ENCODE measurements at places on chromosomes 11 and 22.

DNA sequence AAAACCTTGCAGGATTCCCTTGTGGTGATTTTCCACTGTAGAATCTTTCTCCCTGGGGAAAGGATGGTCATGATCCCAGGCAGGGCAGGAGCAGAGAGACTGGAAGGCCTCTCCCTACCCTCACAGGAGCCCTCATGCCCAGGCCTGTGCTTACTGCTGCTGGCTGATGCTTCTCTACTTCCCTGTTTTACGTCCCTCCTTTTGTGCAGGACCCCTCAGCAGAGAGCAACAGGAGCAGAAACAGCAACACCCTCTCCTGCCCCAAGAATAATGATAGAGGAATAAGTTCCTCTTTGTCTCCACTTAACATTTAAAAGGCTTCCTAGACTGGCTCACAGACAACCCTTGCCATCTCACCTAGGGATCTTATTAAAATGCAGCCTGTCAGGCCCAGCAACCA lies 3.6 kb downstream of the ISX start:
- no peak for DNase-seq

DNA sequence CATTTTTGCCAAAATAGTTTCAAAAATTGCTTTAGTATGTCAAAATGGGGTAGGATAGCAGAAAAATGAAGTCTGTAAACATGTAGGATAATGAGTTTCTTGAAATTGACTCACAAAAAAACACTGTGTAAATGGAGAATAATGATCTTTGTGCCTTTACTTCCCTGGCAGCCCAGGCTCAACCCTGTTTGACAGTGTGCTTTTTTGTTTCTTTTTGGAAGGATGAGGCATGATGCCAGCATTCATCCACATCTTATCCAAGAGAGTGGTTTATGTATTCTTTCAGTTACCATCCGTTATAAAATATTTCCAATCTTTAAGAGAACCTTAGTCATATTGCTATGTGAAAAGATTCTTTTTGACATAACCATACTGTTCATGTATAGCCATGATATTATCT lies 70.6 kb downstream of the ARHGAP42 start:
- no peak for DNase-seq

- no peak for DNase-seq
These were observed 18.0 kb upstream of the RAB38 start for GRCh38 chr11:88193278-88193677.

GRCh38 chr11:1667121-1667850 lies 29.7 kb upstream of the KRTAP5-6 start:
- DNase-seq = no peak

DNA sequence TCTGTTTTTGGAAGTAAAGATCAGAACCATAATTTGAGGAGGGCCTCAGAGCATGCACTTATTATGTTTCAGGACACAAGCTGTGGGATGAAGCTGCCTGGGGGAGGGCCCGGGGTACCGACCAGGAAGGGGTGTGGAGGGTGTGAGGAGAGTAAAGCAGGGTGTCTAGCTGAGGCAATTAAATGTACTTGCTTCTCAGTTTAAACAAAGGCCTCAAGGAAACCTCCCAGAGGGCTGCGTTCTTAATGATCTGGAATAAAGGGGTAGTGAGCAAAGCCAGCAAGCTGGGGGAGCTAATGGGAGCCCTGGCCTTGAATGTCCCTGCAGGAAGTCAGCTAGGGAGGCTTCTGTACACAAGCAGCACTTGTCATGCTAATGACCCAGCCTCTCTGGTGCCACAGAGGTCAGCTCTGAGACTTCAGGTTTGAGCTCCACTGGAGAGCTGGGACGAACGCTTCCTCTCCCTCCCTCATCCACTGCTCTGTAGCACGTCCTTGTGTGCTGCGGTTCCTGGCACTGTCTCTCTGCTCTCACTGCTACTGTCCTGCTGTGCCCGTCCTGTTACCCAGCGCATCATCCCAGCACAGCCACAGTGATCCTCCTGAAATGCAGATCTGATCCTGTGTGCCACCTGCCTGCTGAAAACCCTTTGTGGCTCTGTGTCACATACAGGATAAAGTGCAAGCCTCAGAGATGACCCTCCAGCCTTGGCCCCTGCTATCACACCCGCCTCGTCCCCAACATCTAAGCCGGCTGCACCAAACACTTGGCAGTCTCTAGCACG lies 159.7 kb downstream of the DBX1 start:
- DNase-seq = no peak

DNA sequence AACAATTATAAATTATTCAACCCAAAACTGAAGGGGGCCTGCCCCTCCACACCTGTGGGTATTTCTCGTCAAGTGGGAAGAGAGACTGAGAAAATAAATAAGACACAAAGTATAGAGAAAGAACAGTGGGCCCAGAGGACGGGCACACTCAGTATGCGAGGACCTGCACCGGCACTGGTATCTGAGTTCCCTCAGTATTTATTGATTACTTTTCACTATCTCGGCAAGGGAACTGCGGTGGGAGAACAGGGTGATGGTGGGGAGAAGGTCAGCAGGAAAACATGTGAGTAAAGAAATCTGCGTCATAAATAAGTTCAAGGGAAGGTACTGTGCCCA lies 3.2 kb downstream of the C11orf54 start:
- DNase-seq = no peak

DNA sequence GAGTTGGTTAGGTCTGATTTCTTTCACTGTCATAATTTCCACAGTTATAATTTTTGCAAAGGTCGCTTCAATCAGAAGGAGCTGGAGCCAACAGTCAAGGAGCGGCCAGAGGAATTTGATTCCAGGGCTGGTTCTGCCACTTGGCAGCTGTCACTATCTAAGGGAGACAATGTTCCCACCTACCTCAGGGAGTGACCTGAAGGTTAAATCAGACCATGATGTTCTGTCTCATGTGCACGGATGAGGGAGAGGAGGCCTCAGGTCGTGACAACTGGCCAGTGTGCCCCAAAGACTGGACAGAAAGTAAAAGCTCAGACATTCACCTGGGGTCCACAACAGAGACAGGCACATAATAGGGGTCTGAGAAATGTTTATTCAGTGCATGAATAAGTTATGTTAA lies 7.6 kb downstream of the MRGPRD start:
- no peak for DNase-seq

GRCh38 chr22:26690654-26691376 lies 33.4 kb downstream of the MIAT start:
- no peak for DNase-seq

DNA sequence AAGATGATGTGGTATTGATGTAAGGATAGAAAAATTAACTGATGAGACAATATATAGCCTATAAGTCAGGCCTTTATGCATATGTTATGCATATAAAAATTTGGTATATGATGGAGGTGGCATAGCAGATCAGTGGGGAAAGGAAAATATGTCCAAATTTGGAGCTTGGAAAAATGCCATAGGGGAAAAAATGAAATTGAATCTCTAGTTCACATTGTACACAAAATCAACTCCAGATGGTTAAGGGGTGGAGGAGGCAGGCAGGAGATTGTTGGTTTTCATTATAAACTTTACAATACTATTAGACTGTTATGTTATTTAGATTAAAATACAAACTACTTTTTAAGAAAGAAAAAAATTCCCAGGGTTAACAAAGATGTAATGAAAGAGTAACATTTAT lies 15.1 kb upstream of the CD3E start:
- DNase-seq = no peak

GRCh38 chr22:28801845-28802594 lies 1.7 kb upstream of the XBP1 start:
- no peak for DNase-seq

DNA sequence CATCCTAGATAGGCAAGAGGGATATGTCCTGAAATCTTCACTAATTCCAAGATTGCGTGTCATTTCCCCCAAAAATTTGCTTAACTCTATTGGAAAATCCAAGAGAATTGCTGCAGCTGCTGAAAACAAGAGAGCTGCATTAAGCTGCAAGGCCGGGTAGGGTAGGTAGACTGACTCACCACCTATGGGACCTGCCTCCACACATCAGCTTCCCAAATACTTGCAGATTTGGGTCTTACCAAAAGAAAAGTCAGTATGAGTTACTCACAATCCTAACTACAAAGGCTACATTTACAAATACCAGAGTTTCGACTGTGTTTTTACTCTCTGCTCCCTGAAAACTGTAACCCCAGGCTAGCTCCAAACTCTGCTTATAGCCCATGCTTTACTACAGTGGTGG lies 142.5 kb upstream of the TEAD1 start:
- no peak for DNase-seq

DNA sequence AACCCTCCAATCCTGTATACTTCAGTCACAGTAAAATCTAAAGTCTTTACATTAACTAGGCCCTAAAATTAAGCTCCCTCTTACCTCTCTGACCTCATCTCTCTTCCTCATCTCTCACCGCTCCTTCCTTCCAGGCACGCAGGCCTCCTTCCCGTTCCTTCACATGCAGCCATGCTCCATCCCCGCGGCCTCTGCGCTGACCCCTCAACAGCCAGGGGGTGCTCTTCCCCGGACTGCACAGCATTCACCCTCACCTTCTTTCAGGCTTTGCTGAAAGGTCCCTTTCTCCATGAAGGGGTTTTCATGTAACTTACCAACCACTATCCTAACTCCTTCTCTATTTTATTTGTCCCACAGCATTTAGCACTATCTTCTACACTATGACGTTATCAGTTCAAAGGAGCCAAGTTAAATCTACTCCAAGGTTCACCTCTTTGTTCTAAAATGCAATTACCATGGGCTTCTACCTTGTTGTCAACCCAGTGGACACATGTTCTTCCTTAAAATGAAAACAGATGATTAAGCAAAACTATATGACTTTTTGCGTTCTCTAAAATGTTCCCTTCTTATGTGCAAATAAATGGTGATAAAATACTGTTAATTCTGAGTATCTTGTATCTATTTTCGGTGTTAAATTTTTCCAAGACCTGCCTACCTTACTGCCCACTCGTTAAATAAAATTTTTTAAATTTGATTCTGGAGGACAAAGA lies 57.8 kb upstream of the APOA1 start:
- DNase-seq = no peak

GRCh38 chr22:50186761-50187523 lies 1.2 kb downstream of the TRABD start:
- no peak for DNase-seq

- DNase-seq = no peak
These were observed 102.4 kb upstream of the FSHB start for GRCh38 chr11:30128269-30128932.

- no peak for DNase-seq
These were observed 6.6 kb downstream of the CERK start for GRCh38 chr22:46731246-46732040.

DNA sequence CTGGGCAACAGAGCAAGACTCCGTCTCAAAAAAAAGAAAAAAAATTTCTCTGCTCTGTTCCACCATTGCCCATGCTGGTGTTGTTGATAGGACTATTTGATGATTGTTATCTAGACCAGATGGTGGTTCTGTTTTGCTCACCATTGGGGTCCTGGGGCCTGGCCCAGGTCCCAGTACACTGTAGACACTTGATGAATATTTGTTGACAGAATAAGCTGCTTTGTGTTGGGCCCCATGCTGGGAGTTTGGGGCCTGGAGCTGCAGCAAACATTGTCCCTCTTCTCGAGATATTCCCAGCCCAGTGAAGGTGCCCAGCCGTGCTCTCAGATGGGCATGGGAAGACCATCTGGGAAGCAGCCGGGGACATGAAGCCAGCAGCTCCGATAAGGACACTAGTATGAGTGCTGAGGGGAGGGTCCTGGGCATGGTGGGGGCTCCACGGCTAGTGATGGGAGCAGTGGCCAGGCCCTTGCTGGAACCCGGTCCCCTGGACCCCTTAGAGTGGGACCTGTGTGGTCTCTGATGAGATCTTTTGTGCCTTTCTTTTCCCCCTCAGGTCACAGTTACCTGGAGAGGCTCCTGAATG lies 13.6 kb downstream of the INCENP start:
- no peak for DNase-seq

- no peak for DNase-seq
These were observed 59.5 kb upstream of the WNT11 start for GRCh38 chr11:76265771-76266241.

DNA sequence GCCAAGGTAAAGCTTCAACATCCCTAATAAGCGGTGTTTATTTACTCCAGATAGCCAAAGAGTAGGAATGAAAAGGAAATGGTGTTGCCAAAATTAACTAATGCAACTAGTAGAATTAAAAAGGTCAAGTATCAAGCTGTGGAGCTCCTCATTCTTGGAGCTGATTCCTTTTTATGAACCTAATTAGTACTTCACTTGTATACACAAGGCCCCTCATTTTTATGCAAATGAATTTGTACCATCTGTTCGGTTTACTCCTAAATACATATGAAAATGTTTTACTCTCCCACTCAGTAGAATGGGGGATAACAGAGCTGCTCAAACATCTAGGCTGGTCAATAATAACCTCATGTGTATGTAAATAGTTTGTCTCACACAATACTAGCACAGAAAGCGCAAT lies 426.4 kb upstream of the LUZP2 start:
- DNase-seq = no peak

DNA sequence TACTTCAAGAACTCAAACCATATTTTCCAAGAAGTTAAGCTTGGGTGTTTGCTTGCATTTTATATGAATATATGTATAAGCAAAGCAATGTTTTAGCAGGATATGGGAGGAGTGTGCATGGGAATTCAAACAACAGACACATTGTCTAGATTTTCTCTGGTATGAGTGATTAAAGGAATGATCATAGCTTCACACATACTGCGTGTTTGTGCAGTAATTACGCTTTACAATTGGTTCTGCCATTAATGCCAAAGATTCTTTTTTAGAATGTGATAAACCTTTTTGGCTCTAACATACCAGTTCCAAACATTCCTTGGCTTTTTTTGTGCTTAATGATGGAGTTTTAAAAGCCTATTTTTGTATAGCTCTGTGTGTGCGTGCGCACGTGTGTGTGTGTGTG lies 54.0 kb downstream of the CCDC34 start:
- DNase-seq = no peak

- DNase-seq = no peak
These were observed 5.4 kb downstream of the TMEM123 start for GRCh38 chr11:102447193-102447592.

- no peak for DNase-seq
These were observed 535.8 kb downstream of the TBC1D22A start for GRCh38 chr22:47298017-47298785.

DNA sequence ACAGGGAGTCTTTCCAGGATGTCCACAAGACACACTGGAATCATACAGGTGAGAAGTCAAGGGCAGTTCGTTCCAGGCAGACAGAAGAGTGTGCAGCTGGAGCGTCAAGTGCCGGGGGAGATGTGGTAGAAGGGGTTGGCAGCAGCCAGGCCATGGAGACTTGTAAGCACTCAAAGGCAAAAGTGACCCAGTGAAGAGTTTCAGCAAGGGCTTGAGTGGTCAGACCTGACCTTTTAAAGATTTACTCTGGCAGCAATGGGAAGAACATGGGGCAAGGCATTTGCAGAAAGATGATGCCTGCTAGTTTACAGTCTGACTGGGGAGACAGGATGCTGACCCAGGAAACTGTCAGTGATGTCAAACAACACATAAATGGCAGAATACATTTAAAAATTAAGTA lies 29.0 kb downstream of the P4HA3 start:
- DNase-seq = no peak

- no peak for DNase-seq
These were observed 10.1 kb downstream of the BIRC2 start for GRCh38 chr11:102357116-102357515.

DNA sequence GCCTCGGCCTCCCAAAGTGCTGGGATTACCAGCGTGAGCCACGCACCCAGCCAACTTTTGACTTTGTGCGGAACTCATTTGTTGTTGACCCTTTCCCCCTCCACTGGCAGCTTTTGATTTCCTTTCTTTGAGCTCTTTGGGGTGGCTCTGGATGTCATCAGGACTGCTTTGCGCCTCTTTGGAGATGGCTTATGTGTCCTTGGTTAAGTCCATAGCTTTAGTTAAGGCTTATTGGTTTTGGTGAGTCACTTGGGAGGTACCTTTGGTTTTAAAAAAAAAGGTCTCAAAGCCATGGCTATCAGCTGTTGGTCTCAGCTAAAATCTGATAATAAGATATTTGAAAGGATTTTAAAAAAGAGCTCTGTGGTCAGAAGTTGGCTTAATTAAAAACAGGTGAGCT lies 5.1 kb upstream of the ARSA start:
- DNase-seq = no peak
